ENCODE measurements at places on chromosomes 4 and X. TPM values are rescaled to one million over a fixed set of nuclear protein-coding genes. Genes with fewer than 3 reads are reported as not detected.
A peak's percentile ranks its signal among the peaks of the same experiment; 100 is the strongest.

DDX60 gene
- total RNA-seq: 5.1 TPM

GRCh38 chr4:122652379-122652778 is 31.5 kb upstream of the IL21 start:
- no peak overlapping the region for H3K4me3 ChIP-seq
- peaks cover 6% of the 10 kb centered on the region for H3K36me3 ChIP-seq
- DNase-seq: peak; percentile 59
- peaks cover 8% of the 10 kb centered on the region for H3K27me3 ChIP-seq

PAGE5 gene
- not detected for total RNA-seq

LNX1 gene
- 0.53 TPM for total RNA-seq

FGG gene
- not detected for total RNA-seq

- peaks cover 3% of the 10 kb centered on the region for H3K27me3 ChIP-seq
- H3K4me1 ChIP-seq: no peaks in the 10 kb centered on the region
- H3K27ac ChIP-seq: no peak overlapping the region
- H3K4me3 ChIP-seq: no peak overlapping the region
- no peaks in the 10 kb centered on the region for H3K36me3 ChIP-seq
Measured at GRCh38 chr4:122099896-122100295, 52.2 kb upstream of the BLTP1 start.

PRR32 gene
- not detected for total RNA-seq

XIAP gene
- total RNA-seq: 41.0 TPM

GRIA2 gene
- total RNA-seq: not detected

GRCh38 chr4:4289597-4289940 is 385 bp downstream of the LYAR start:
- H3K4me3 ChIP-seq: peak overlapping the region; percentile 98
- H3K4me1 ChIP-seq: peaks cover 40% of the 10 kb centered on the region
- peak; percentile 25 for DNase-seq
- H3K36me3 ChIP-seq: no peaks in the 10 kb centered on the region
- no peaks in the 10 kb centered on the region for H3K27me3 ChIP-seq

DNA sequence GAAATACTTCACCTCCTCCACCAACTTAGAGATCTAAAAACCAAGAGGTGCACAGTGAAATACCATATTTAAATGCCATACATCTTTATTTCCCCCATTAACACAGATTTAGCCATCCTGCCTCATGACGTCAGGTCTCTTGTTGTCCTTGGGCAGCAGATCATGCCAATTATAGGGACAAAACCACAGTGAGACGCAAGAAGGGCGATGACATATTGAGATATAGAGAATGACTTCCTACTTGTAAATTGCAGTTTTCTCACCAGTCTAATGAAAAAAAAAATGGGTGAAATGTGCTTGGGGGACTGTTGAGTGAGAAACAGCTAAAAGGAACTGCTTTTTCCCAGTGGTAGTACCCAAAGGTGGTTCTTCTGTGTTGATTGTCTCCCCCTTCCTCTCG is 24.3 kb downstream of the RS1 start:
- no peak for DNase-seq
- H3K27ac ChIP-seq: no peak overlapping the region
- H3K4me3 ChIP-seq: no peak overlapping the region
- H3K4me1 ChIP-seq: no peaks in the 10 kb centered on the region
- no peaks in the 10 kb centered on the region for H3K36me3 ChIP-seq
- peaks cover 6% of the 10 kb centered on the region for H3K27me3 ChIP-seq

ZNF630 gene
- total RNA-seq: 0.35 TPM

DNA sequence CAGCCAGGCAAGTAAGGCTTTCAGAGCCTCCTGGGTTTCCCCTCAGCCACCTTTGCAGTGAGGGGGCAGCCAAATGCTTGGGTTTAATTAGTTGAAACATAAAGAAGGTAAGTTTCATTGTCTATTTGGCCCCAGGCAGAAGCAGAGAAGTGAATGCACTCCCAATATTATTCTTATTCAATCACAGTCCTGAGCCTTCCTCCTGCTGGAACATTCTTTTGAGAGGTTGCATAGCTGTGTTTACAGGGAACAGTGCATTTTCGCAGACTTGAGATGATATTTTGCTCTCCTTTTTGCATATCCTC is 13.9 kb downstream of the SLC2A9 start:
- peaks cover 26% of the 10 kb centered on the region for H3K4me1 ChIP-seq
- no peak overlapping the region for H3K4me3 ChIP-seq
- H3K27me3 ChIP-seq: peaks cover 2% of the 10 kb centered on the region
- no peak overlapping the region for H3K27ac ChIP-seq

- peaks cover 6% of the 10 kb centered on the region for H3K27me3 ChIP-seq
- H3K4me3 ChIP-seq: no peak overlapping the region
- no peaks in the 10 kb centered on the region for H3K36me3 ChIP-seq
- no peak for DNase-seq
- H3K4me1 ChIP-seq: no peaks in the 10 kb centered on the region
- no peak overlapping the region for H3K27ac ChIP-seq
Measured at GRCh38 chrX:129642641-129643040, 12.1 kb downstream of the APLN start.

- H3K27ac ChIP-seq: no peak overlapping the region
- no peak for DNase-seq
- H3K4me3 ChIP-seq: no peak overlapping the region
- H3K27me3 ChIP-seq: peaks cover 2% of the 10 kb centered on the region
- H3K4me1 ChIP-seq: no peaks in the 10 kb centered on the region
Measured at GRCh38 chrX:6904156-6904555, 243.4 kb upstream of the STS start.

DNA sequence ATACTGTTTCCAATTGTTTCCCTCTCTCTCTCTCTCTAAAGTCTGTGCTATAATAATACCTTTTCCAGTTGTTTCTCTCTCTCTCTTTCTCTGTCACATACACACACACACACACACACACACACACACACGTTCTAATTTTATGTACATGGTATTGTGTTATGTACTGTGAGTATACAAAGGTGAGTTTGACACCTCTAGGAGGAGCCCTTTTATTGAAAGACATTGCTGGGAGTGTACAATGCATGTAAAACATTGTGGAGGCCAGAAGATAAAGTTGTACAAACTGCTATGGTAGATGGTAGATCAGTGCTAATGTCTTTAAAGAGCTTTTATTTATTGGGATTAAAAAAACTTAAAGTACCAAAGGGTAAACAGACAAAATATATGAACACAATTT is 53.6 kb downstream of the BLTP1 start:
- H3K36me3 ChIP-seq: peaks cover 7% of the 10 kb centered on the region
- H3K27me3 ChIP-seq: no peaks in the 10 kb centered on the region
- no peak for DNase-seq
- no peak overlapping the region for H3K4me3 ChIP-seq
- H3K4me1 ChIP-seq: no peaks in the 10 kb centered on the region

COX7B2 gene
- not detected for total RNA-seq

- no peaks in the 10 kb centered on the region for H3K36me3 ChIP-seq
- no peak overlapping the region for H3K4me3 ChIP-seq
- peaks cover 22% of the 10 kb centered on the region for H3K27me3 ChIP-seq
- H3K4me1 ChIP-seq: no peaks in the 10 kb centered on the region
- no peak overlapping the region for H3K27ac ChIP-seq
Measured at GRCh38 chr4:38591617-38592337, 72.2 kb upstream of the KLF3 start.

MAGEA2 gene
- not detected for total RNA-seq

GRCh38 chr4:3704669-3705068 is 61.5 kb upstream of the ADRA2C start:
- H3K4me3 ChIP-seq: no peak overlapping the region
- no peak for DNase-seq
- peaks cover 7% of the 10 kb centered on the region for H3K4me1 ChIP-seq
- H3K27ac ChIP-seq: no peak overlapping the region

DNA sequence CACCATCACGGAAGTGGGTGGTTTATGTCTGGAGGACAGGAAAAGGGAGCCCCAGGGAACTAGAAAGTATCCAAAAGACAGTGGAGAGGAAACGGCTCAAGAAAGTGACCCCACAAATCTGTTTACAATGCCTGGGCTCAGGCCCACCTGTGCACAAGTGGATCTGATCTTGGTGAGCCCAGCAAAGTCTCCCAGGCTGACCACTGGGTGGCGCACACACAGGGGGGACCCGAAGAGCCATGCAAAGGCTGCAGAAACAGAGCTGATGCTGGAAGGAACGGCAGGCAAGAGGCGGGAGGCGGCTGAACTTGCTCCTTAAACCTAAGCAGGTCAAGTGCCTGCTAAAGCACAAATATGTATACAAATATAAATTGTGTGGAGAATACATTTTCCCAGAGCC is 9.6 kb downstream of the HAUS7 start:
- H3K4me1 ChIP-seq: peaks cover 18% of the 10 kb centered on the region
- DNase-seq: no peak
- no peak overlapping the region for H3K4me3 ChIP-seq
- peaks cover 10% of the 10 kb centered on the region for H3K36me3 ChIP-seq
- H3K27ac ChIP-seq: no peak overlapping the region

GRIA3 gene
- 14.8 TPM for total RNA-seq

PRSS12 gene
- 78.7 TPM for total RNA-seq

GRCh38 chr4:48138936-48139335 is 4.9 kb upstream of the TXK start:
- no peaks in the 10 kb centered on the region for H3K36me3 ChIP-seq
- DNase-seq: no peak
- H3K27me3 ChIP-seq: peaks cover 6% of the 10 kb centered on the region
- H3K4me1 ChIP-seq: peaks cover 8% of the 10 kb centered on the region
- H3K4me3 ChIP-seq: no peak overlapping the region

Measured in HFFc6 (cell line).